ENCODE measurements at places on chromosomes 6 and 20.

- DNase-seq = no peak
These were observed 31.0 kb downstream of the ZC3H12D start for GRCh38 chr6:149453597-149454345.

DNA sequence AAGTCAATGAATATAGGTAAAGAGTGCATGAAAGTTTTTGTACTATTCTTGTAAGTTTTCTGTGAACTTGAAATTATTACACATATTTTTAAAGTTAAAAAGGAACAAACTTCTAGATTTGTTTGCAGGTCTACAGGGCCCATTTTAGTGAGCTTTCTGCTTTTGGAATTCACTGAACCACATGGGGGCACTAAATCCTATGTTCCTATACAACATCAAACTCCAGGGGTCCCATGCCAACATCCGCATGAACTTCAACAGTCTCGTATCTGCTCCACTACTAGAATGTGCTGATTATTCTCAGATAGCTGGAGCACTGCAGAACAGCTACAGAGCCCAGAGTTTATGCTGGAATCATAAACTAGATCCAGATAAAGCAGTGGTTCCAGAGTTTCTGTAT is 347.9 kb upstream of the SPTLC3 start:
- DNase-seq = peak; percentile 1

DNA sequence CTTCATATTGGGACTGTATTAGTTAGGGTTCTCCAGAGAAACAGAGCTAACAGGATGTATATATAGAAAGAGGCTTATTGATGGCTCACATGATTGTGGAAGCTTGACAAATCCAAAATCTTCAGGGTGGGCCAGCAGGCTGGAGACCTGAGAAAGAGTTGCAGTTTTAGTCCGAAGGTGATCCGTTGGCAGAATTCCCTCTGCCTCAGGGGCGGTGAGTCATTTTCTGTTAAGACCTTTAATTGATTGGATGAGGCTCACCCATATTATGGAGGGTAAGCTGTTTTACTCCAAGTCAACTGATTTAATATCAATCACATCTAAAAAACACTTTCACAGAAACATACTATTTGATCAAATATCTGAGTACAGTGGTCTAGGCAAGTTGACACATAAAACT is 113.6 kb downstream of the FLRT3 start:
- no peak for DNase-seq

- DNase-seq = no peak
These were observed 1.7 kb upstream of the C6orf141 start for GRCh38 chr6:49548613-49549304.
